Stimulated activated CD4-positive, alpha-beta T cell treated with anti-CD3 and anti-CD28 coated beads, Interleukin-15, amount 100 ng/mL, for 48 hours (primary cell): ENCODE measurements at places on chromosomes 5 and 9.

DNA sequence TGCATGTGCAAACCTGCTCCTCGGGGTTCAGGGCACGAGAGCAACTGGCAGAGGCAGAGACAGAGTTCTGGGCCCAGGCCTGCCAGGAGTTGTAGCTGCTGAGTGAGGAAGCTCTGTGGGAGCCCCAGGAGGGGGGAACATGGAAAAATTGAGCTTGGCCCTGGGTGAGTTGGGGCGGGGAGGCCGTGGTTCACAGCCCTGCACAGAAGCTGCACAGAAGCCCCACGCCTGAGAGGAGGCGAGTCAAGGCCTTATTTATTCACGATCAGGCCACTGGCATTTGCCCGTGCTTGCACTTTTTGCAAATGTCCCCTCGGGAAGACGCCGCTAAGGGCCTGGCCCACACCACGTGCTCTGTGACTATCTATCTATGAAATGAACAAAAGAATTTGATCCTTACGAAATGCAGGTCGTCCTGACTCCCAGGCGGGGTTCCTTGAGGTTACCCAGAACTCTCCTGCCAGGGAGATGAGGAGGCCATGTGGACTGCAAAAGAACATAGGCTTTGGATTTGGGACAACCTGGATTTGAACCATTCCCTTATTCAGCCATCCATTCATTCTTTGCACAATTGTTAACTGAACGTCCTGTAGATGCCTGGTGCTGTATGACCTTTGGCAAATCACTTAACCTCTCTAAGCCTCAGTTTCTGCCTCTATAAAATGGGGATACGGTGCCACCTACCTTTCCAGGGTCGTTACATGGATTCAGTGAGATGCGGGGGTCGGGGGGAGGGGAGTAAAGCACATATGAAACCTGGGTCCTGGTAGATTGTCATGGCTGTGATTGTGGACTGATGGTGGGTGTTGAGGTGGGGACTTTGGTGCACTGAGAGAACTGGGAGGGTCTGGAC is 17.9 kb downstream of the COL27A1 start:
- no peak for DNase-seq

GRCh38 chr5:167852515-167852914 is 438.9 kb upstream of the WWC1 start:
- DNase-seq, result no peak

DNA sequence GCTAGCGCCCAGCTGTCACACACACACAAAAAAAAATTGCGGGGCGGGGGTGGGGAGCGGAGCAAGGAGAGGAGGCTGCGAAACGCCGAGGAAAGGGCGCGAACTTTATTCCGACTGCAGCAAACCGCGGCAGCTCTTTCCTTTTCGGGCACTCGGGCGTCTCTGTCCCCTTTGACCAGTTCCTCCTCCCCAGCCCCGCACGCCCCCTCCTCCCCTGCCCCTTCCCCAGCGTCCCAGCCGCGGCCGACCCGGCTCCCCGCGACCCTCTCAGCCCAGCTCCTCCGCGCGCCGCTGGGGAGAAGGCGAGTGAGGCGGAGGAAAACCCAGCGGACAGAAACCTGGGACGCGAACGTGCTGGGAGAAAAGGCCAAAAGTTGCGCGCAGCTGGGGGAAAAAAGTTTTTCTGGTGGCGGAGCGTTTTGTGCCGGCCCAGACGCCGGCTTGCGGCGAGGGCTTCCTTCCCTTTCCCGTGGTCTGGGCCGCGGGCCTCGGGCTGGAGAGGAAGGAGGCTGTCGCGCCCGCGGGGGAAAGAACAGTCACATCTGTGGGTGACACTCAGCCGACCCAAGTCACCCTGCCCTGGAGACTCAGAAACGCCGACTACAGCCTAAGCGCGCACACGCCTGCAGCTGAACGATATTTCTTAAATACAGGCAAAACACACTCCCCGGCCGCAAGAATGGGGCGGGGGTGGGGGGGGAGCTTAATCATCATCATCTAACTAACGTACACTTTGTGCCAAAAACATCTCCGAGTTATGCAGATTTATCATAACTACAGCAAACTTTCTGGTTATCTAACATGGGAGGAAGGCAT is 1.1 kb upstream of the BNC2 start:
- no peak for DNase-seq

GRCh38 chr5:18097817-18098216 is 463.6 kb downstream of the TAF11L14 start:
- no peak for DNase-seq

GRCh38 chr5:516980-517379 is 7.3 kb downstream of the SLC9A3 start:
- no peak for DNase-seq

DNA sequence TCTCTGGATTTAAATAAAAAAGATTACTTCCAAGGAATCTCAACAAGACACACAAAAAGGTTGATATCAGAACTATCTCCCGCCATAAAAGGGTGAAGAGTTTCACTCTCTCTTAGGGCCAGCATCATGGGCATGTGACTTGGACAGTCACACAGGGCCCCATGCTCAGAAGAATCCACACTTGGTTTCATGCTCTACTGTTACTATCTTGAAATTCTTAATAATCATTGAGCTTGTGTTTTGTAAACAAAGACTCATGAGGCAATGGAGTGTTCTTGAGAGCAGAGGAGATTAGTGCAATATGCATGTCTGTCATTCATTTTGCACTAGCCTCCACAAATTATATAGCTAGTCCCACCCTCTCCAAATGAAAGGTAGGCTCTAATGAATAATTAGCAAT is 58.4 kb downstream of the HMHB1 start:
- no peak for DNase-seq

DNA sequence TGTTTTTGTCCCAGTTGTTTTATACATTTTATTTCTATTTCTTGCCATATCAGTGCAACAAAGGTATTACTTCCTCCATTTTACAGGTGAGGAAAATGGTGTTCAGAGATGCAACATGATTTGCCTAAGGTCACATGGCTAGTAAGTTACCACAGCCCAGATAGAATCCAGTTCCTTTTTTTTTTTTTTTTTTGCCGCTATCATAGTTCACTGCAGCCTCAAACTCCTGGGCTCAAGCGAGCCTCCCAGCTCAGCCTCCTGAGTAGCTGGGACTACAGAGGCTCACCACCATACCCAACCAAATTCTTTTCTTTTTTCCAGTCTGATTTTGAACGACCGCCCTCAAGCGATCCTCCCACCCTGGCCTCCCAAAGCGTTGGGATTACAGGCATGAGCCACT is 480 bp upstream of the CCDC69 start:
- DNase-seq, result no peak

GRCh38 chr5:72508241-72509170 is 1.3 kb upstream of the ZNF366 start:
- DNase-seq, result no peak
